ENCODE measurements at places on chromosomes 5 and 9.

- no peak for DNase-seq
These were observed 379.0 kb downstream of the TLR4 start for GRCh38 chr9:118083161-118083560.

DNA sequence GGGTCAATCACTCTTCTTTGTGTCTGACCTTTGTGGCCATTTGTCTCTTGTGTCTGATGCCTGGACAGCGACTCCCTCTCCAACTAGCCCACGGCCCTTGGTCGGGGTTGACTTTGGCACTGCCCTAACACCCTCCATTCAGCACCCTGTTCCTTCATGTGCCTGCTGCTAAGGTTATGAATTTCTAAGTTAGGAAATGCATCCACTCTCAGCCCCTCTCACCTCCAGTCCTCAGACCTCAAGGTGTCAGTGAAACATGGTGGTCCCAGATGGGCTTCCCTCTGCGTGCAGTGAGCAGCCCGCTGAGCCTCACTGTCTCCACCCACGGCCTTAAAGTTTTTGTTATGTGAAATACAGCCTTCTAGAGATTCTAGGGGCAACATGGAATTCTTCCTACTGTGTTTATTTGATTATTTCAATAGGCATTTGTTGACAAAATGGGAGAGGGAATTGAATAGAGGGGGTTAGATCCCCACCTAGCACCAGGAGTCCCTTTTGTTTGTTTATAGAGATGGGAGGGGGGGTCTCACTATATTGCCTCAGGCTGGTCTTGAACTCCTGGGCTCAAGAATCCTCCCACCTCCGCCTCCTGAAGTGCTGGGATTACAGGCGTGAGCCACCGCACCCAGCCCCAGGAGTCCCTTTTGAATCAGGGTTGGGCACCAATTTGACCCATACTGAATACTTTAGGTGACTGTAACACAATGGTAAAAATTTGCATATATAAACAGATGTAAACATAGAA lies 1.6 kb upstream of the GLIPR2 start:
- DNase-seq = no peak

DNA sequence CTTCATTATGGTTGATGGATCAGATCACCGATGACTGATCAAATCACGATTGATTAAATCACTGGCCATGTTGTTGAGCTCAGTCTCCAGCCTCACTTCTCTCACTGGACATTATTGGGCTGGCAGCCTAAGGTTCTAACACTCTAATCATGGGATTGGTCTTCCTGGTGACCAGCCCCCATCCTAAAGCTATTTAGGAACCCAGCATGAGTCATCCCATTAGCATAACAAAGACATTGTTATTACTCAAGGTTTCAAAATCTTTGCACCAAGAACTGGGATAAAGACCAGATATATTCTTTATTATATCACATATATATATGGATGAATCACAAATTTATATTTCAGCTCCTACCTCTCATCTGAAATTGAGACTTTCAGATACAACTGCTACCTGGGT lies 272.1 kb upstream of the IL12B start:
- peak; percentile 11 for DNase-seq

- no peak for DNase-seq
These were observed 91.3 kb downstream of the PDE6A start for GRCh38 chr5:149853331-149853648.

- peak; percentile 78 for DNase-seq
These were observed 580.8 kb downstream of the CCDC171 start for GRCh38 chr9:16133556-16134227.

- peak; percentile 63 for DNase-seq
These were observed 696 bp downstream of the ZNF622 start for GRCh38 chr5:16464664-16465543.

GRCh38 chr5:112616812-112617547 lies 120.7 kb upstream of the APC start:
- peak; percentile 18 for DNase-seq

DNA sequence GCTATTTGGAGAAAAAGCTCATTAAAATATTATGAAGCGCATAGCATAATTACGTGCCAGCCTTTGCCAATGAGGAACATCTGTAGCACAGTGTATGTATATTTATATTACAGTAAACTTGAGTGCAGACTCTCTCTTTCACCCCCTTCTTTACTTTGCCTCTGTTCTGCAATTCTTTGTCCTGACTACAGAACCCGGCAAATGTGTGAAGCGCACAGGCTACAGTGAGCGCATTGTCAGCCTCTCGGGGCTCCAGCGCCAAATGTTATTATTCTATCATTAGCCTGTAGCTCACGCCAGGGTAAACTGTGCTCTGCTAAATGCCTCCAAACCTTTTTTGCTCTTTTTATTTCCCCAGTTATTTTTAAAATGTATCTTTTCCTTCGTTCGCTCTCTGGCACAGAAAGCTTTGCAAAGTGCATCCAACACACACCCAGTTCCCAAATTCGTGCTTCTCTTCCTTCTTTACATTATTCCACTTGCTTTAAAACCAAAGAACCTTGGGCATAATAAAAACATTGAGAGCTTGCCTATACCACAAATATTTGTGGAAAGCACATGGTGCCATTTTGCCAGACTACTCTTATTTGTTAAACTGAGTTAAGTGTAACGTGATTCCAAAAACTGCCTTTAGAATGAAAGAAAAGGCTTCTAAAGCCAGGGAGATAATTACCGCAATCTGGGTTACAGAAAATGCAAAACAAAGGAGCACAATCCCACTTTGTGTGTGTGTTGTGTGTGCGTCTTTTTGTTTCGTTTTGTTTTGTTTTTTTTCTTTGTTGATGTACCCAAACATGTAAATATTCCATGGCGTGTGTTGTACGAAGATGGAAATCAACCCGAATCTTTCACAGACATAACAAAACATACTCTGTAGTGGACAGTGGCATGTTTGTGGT lies 164.1 kb upstream of the MPDZ start:
- peak; percentile 24 for DNase-seq

- DNase-seq = no peak
These were observed 223.1 kb upstream of the NFIL3 start for GRCh38 chr9:91646702-91647101.

DNA sequence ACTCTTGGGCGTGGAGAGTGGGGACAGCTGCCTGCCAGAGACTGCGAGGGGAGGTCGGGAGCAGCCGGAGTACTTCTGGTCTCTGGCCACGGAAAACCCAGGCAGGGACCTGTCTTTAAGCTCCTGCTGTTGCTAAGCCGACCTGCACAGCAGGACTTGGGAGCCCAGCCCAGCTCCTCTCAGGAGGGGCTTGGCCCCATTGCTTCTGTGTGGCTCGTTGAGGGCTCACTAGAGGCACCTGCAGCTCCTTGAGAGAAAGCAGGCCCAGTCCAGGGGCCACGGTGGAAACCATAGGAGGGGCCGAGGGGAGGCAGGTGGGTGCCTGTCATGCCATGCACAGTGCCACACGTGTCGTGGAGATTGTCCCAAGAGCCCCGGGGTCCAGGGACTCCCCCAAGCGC lies 3.3 kb upstream of the LCN2 start:
- no peak for DNase-seq

GRCh38 chr9:74361508-74361907 lies 135.6 kb upstream of the RORB start:
- DNase-seq = no peak

DNA sequence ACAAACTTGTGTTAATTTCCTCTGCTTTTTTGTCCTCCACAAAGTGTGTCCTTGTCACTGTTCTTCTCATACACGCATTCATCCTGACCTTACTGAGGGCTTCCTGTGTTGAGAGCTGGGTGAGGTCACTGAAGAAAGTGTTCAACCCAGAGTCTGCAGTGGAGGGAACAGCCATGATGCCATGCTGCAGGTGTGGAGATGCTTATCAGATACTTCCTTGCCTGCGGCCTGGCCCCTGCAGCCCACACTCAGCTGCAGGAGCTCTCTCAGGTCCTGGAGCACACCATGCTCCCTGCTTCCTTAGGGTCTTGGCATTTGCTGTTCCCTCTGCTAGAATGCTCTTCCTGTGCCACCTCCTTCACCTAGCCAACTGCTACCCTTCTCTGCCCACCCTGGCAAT lies 108.1 kb upstream of the SPRY4 start:
- DNase-seq = no peak

- DNase-seq = no peak
These were observed 4.9 kb upstream of the AKNA start for GRCh38 chr9:114392749-114393112.

GRCh38 chr9:104969116-104969515 lies 41.2 kb upstream of the ABCA1 start:
- DNase-seq = peak; percentile 2

DNA sequence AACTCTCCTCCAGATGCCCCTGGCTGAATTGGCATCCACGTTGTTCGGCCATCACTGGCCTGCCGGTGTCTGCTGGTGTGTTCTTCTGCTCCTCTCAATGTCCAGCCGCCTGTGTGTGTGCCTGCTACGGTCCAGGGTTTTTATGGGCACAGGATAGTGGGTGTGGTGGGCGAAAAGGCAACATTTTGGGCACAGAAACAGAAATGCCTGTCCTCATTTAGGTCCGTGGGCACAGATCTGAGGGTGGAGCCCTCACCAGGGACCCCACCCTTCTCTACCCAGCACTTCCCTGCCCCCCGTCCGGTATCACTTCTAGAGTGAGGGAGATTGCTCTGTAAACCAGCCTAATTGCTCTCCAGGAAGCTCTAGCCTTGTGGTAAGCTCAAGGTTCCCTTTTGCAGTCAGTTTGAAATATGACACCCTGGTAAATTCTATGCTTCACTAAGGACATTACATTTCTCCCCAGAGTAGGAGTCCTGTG lies 410.1 kb downstream of the MAT2B start:
- DNase-seq = no peak

DNA sequence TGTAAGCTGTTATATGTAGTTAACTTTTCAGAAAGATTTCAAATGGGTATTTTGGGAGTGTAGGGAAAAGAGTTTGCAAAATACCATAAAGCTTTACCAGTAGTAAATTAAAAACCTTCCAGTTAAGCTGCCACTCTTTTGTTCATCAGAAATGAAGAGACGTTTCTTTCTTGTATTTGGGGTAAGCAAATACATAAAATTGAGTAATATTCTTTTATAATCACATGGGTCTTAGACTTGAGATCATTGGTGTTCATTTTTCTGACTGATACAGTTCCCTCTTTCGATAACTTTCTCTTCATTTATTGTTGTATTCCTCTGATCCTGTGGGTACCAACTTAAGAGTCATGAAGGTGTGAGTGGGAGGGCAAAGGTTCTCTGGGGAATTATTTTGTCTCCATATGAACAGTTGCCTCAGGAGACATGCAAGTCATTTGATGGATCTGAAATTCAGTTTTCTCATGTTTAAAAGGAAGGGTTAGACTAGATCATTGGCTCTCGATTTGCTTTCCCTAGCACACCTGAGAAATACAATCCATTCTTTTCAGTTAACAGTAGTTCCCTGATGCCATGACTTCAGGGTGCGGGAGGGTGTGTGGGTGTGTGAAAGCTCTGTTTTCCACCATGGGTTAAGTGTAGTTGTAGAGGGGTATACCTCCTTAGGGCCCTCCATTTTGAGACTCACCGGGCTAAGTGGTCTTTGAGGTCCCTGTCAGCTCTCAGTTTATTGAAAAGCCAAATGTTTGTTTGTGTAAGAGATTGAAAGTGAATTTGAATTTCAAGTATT lies 47.7 kb downstream of the CNTRL start:
- DNase-seq = peak; percentile 21

GRCh38 chr9:135023088-135023785 lies 64.2 kb upstream of the OLFM1 start:
- DNase-seq = peak; percentile 36

- DNase-seq = peak; percentile 48
These were observed 189.2 kb upstream of the NR3C1 start for GRCh38 chr5:143592648-143593047.

- no peak for DNase-seq
These were observed 70.3 kb upstream of the SH3PXD2B start for GRCh38 chr5:172524573-172525021.

GRCh38 chr5:53109056-53109442 lies 508 bp downstream of the MOCS2 start:
- DNase-seq = peak; percentile 38

GRCh38 chr9:119375892-119376291 lies 6.7 kb upstream of the BRINP1 start:
- DNase-seq = peak; percentile 78

DNA sequence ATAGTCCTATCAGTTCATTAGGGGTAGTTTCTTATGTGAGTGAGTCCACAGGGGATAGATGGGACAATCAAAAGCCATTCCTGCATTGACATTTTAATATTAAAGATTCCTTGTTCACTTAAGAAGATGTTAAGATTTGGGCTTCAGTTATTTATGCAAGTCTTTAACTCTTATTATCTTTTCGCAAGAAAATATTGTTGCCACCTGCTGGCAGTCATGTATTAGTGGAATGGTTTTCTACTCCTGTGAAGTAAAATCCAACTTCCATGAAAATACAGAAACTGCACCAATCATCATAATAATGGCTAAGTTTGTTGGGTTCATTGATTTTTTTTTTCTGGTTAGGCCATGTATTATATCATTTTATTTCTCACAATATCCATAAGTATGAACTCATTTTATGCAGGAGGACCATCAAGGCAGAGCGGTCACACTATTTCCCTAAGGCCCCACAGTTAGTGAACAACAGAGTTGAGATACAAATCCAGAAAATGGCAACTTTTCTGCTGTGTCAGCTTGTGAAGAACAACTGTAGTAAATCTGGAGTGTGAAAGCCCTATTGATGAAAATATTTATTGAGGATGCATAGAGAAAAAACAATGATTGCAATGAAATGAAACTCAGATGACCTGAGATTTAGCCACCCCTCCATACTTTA lies 88.5 kb upstream of the TXNDC8 start:
- peak; percentile 53 for DNase-seq

DNA sequence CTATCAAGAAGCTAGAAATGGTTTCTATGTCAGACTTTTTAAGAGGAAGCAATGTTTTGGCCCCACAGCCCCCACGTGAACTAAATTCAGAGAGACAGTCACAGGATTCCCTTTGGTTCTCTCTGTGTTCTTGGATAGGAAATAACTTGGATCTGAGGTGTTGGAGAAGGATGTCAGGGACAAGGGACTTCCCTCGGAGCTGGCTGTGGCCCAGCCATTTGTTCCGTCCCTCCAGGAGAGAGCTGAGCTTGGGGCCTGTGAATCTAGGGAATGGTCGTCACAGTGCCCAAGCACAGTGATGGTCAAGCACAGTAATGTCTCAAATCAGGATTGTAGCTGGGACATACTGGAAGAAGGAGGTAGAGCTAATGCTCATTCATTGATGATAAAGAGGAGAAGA lies 2.0 kb downstream of the C7 start:
- no peak for DNase-seq

- DNase-seq = no peak
These were observed 108.7 kb upstream of the NFIL3 start for GRCh38 chr9:91532325-91532724.

GRCh38 chr5:151258816-151259215 lies 5.8 kb downstream of the GM2A start:
- DNase-seq = no peak

DNA sequence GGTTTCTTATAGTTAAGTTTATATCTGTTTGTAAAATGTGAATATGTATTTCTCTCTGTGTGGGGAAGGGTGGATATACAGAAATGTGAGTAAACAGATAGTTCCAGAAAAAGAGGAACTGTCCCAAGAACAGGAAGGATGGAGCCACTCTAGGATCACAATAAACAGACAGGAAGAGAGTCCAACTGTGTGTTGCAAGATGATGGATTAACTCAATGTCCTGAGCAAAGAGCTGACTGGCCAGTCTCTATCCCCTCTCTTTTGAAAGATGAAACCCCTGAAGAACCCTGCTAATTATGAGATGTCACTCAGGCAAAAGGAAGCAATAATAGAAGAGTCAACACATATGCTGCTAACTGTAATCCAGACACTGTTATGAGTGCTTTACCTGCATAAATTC lies 202.7 kb downstream of the SEMA6A start:
- DNase-seq = no peak

All from GM23248 (cell line).